CD4-positive, alpha-beta T cell treated with Interleukin-21 for 1 hour (primary cell): ENCODE measurements at places on chromosomes 13 and 19.

GRCh38 chr13:30874561-30874960, 31.5 kb upstream of the MEDAG start:
- no peak for DNase-seq

GRCh38 chr19:10769533-10770491, 51.9 kb downstream of the DNM2 start:
- DNase-seq, result peak; percentile 42

DNA sequence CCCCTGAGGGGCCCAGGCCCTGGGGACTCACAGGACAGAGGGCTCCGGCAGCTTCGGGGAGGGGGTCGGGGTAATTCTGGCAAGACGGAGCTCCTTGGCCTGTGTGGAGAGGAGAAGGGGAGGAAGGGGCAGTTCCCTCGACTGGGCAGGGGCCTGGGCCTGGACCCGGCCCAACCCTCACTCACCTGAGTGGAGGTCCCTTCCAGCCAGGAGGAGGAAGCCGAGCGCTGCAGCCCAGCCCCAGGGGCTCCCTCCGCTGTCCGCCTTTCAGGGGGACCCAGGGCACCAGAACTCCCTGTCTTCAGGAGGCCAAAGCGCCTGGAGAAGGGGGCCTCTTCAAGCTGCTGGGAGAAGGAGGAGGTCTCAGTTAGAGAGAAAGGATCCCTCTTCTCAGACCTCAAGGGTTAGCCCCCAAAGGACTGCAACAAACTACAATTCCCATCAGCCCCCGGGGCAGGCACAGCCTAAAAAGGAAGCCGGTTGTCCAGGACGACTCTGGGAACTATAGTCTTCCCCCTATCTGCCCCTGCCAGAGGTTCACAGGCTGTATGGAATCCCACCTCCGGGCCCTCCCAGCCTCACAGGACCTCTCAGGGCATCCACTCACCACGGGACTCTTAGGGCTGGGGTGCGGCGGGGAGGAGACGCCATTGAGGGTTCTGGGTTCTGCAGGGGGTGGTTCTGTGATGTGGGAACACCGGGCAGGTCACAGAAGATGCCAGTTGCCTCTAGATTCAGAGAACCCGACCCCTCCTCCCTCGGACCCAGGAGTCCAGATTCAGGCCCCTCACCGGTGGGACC, 19.8 kb downstream of the EPS8L1 start:
- no peak for DNase-seq

- no peak for DNase-seq
Measured at GRCh38 chr13:25963674-25964073, 88.1 kb downstream of the SHISA2 start.

DNA sequence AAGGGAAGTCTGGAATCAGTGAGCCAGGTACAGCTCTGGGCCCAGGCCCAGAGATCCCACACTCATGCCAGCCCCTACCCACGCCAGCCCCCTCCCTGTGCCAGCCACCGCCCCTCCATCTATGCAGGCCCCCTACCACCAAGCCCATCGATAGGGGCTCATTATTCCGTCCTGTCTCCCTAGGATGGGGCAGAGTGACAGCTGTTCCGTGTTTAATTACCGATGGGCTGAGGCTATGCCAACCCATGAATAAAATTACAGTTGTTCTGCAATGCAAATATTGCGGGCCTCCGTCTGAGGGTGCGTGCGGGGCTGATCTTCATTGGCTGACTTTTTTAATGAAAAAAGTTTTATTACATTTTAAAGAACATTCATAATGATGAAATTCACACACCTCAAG, 35.6 kb upstream of the PEPD start:
- DNase-seq, result no peak

DNA sequence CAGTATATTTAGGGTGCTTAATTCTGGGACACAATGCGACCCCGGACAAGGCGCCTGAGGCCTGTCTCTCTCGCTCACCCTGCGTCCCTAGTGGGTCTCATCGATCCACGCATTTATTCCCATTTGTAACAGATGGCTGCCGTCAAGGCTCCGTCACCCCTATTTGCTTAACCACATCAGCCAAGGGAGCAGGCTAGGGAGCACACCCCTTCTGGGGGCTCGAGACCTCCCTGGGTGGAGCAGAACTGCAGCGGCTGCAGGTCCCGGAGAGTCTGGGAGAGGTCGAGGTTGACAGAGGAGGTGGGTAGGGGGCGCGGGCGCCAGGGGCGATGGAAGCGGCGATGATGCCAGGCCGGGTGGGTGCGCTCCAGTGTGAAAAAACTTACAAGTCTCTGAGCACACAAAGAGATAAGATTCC, 507 bp downstream of the ALG5 start:
- peak; percentile 10 for DNase-seq

DNA sequence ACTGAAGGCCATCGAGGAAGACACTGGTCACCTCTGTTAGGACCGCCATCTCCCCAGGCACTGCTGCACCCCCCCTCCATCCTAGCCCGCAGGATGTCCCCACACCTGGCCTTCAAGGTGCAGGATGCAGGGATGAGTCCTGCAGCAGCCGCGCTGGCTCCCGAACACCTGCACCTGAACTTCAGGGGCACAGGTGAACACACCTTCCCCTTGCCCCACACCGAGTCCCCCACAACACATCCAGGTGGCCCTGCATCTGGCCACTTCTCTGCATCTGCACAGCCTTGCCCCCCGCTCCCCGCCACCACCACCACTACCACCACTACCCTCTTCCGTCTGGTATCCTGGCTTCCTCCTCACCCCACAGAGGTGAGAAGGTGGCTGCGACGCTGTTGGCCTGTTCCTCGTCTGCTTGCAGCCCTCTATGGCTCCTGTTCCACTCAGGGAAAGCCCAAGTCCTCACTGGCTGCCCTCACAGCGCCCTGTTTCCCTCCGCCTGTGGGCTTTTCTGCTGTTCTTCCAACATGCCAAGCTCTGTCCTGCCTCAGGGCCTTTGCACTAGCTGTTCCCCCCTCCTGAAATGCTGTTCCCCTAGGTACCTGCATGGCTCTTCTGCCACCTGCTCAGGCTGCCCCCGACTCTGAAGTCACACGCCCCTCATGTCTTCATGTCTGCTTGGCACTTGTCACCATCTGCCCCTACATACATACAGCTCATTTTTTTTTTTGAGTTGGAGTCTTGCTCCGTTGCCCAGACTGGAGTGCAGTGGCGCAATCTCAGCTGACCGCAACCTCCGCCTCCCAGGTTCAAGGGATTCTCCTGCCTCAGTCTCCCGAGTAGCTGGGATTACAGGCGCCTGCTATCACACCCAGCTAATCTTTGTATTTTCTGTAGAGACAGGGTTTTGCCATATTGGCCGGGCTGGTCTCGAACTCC, 1.4 kb upstream of the CERS1 start:
- DNase-seq, result no peak

- no peak for DNase-seq
Measured at GRCh38 chr13:57346786-57347185, 179.8 kb downstream of the PRR20E start.

- DNase-seq, result no peak
Measured at GRCh38 chr19:51256155-51256625, 5.3 kb downstream of the SIGLECL1 start.

GRCh38 chr19:928471-929202, 2.8 kb downstream of the ARID3A start:
- no peak for DNase-seq

- no peak for DNase-seq
Measured at GRCh38 chr19:51751655-51752054, at the start of gene FPR1. TSS of gene FPR1 (minus strand) at chr19:51751878. CDS start at chr19:51746994, 4,884 bp downstream.

- no peak for DNase-seq
Measured at GRCh38 chr19:57671124-57671895, 2.6 kb downstream of the ZSCAN4 start.

DNA sequence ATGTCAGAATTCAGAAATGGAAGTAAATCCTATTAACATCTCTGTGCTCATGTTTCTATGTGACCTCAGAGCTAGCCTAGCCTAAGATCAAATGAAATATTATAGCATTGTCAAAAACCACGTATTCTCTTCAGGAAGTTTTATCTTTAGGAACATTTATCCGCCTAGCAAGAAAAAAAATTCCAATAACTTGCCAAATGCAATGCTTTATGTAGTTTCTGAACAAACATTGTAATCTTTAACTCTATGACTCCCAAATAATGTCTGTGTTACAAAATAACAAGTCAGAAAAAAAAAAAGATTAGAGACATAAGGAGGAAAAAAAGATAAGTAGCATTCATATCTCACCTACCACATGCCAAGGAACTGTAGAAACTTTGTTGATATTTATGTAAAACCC, 18.4 kb upstream of the IPO5 start:
- no peak for DNase-seq

DNA sequence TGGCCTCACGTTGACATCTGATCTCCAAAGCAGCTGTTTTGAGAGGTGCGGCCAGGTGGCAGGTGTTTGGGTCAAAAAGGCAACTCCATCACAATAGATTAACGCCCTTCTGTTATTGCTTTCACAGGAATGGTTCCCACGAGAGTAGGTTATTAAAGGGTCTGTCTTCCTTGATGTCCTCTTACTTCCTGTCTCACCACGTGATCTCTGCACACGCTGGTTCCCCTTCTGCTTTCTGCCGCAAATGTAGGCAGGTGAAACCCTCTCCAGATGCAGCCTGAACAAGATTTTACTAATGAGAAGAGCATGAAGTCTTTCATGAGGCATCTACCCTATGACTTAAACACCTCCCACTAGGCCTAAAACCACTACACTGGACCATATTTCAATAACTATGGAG, 22.8 kb upstream of the ZNF564 start:
- DNase-seq, result peak; percentile 13

- peak; percentile 96 for DNase-seq
Measured at GRCh38 chr19:39402346-39403300, 4.0 kb upstream of the ZFP36 start.

DNA sequence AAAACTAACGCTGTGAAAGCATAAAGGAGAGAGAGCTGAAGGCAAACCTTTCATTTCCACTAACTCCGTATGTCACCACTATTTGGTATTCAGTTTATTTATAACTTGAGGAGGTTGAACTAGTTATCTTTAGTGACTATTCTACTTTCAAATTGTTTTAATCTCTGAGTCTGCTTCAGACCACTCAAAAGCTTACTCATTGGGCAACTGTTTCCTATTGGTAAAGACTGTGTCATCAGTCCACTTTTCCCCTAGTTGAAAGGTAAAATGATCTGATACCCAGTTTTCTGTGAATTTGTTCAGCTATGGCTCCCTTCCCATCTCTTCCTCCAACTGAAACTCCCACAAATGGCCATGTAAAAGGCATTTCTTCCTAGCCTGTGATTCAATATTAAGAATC, 39.1 kb downstream of the TEX26 start:
- DNase-seq, result no peak

GRCh38 chr19:6556480-6557195, 25.8 kb downstream of the TNFSF9 start:
- DNase-seq, result no peak

- no peak for DNase-seq
Measured at GRCh38 chr13:96481482-96481881, 391.6 kb downstream of the HS6ST3 start.

DNA sequence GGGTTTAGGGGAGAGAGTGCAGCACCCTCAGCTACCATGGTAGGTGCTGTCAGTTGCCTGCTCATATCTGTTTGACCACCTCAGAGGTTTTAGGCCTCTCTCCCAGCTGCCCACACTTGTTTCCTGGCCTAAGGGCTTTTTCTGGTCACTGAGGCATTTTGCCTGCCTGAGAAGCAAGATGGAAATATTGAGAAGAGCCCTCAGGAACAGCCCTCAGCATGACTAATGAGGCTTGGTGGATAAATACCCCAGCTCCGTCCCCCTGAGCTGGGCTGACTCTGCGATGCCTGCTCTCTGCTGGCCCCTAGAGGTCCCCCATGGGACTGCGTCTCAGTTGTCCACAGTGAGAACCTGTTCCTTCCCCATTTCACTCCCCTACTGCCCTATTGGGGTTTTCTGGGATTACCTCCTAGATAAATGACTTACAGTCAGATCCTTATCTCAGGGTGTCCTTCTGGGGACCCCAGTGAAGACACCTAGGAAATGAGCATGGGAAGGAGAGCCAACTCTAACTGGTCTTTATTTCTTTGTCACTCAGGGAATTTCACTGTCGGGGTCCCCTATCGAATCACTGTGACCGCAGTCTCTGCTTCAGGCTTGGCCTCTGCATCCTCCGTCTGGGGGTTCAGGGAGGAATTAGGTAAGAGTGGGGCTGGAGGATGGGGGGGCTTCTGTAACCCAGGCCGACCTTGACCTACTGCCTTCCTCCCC, 13.3 kb downstream of the PALM3 start:
- peak; percentile 79 for DNase-seq

DNA sequence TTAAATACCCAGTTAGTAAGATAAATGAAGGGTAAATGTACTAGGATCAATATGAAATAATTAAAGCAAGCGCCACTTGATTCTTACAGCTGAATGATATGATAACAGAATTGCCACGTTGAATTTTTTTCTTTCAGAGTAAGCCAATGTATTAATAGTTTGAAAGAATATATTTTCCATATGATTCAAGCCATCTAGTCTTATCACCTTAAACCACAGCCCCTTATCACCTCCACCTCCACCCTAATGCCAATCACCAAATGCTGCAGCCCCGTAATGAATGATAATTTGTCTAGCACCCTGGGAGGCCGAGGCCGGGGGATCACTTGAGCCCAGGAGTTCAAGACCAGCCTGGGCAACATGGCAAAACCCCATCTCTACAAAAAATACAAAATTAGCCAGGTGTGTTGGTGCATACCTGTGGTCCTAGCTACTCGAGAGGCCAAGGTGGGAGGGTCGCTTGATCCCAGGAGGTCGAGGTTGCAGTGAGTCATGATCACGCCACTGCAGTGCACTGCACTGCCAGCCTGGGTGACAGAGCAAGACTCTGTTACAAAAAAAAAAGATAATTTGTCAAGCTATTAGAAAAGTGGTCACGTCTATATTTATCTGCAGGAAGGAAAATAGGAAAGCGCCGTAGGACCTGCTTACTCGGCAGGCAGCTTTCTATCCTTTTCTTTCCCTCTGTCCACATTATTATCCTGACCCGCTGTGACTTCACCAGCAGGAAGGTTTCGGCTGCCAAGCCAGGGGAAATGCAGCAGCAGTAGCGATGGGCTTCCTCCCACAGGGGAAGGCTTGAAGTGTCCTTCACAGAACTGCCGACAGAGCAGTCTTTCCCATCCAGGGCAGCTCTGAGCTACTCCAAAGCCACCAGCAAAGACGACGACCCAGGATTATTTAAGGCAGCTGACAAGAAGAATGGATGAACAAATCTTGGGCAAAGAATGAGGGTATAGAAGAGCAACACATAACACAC, 19.7 kb upstream of the CLN5 start:
- DNase-seq, result no peak

- DNase-seq, result no peak
Measured at GRCh38 chr13:41056826-41057711, 4.2 kb upstream of the WBP4 start.

DNA sequence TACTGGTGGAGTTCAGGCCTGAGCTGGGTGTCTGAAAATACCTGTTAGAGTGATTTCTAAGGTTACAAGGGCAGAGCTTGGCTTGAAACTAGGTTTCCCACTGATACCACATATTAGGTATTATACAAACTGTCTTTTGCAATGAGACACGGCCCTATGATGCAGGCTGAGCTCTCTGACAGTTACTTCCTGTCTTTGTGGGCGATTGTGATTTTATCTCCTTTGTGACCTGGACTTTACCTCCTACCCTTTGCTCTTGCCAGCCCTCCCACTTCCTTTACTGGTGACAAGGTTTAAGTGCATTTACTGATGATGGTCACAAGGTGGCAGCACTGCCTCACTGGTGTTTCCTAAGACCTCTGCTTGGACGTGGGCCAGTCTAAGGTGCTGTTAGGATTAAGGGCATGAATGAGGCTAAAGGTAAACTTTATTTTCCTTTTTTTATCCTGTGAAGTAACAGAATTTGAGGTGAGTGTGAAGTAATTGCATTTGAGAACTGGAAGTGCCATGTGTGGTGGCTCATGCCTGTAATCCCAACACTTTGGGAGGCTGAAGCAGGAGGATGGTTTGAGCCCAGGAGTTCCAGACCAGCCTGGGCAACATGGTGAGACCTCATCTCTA, 7.7 kb upstream of the CXCL17 start:
- peak; percentile 92 for DNase-seq

- peak; percentile 25 for DNase-seq
Measured at GRCh38 chr19:13764821-13765394, 586 bp downstream of the MRI1 start.
